Fibroblast of lung (primary cell): ENCODE measurements at places on chromosomes 11 and 22. TPM values are rescaled to one million over a fixed set of nuclear protein-coding genes. Genes with fewer than 3 reads are reported as not detected.

The MS4A12 gene
- total RNA-seq: not detected in 2 replicates

The STK33 gene
- 1.7 and 2.8 TPM in 2 replicates for total RNA-seq

The TMEM191C gene
- total RNA-seq: 0.51 and 2.6 TPM in 2 replicates

The LRP5 gene
- total RNA-seq: 20.8 and 22.0 TPM in 2 replicates

The OR8D1 gene
- not detected in 2 replicates for total RNA-seq

The OR52E1 gene
- total RNA-seq: not detected in 2 replicates

The SLC29A2 gene
- total RNA-seq: under 0.01 and 0.17 TPM in 2 replicates

The PGA5 gene
- 3.3 TPM in 1 of 2 replicates, not detected in the other for total RNA-seq

DNA sequence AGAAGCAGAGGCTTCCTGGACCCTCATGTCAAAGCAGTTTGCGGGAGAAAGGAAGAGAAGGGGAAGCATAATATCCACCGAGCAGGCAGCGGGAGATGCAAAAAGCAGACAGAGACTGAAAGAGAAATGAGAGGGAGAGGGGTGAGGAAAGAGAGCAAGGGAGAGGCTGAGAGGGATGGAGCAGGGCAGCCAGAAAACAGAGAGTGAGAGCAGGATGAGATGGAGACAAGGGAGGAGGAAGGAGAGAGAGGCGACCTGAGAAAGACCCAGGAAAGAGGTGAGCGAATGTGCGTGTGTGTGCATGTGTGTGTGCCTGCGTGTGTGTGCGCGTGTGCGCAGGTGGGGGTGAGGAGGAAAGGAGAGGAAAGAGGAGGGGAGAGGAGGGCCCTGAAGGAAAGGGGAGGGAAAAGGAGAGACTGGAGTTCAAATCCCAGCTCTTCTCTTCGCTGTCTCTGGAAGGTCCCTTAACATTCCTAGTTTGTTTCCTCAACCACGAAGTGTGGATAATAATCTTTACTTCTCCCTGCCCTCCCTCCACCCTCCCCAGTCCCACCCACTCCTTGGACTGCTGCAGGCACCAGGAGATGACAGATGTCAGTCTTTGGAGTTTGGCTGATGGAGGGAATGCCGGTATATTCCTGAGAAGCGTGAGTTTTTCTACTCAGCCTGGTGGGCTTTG is 67.9 kb downstream of the ISX start:
- H3K27ac ChIP-seq: no peak overlapping the region
- H3K4me1 ChIP-seq: no peaks in the 10 kb centered on the region
- H3K36me3 ChIP-seq: no peaks in the 10 kb centered on the region
- DNase-seq: no peak
- H3K27me3 ChIP-seq: no peaks in the 10 kb centered on the region

GRCh38 chr11:13772223-13773046 is 104.0 kb downstream of the FAR1 start:
- no peaks in the 10 kb centered on the region for H3K36me3 ChIP-seq
- DNase-seq: peak; percentile 77
- H3K27ac ChIP-seq: no peak overlapping the region
- no peaks in the 10 kb centered on the region for H3K4me1 ChIP-seq
- H3K4me3 ChIP-seq: no peak overlapping the region

GRCh38 chr11:16743478-16743877 is 5.0 kb downstream of the C11orf58 start:
- H3K36me3 ChIP-seq: peaks cover 3% of the 10 kb centered on the region
- H3K27ac ChIP-seq: no peak overlapping the region
- no peak for DNase-seq
- H3K4me1 ChIP-seq: no peaks in the 10 kb centered on the region
- no peaks in the 10 kb centered on the region for H3K27me3 ChIP-seq

GRCh38 chr11:86174101-86175046 is 70.2 kb upstream of the EED start:
- peaks cover 13% of the 10 kb centered on the region for H3K4me1 ChIP-seq
- H3K27ac ChIP-seq: peak overlapping the region; percentile 87
- no peaks in the 10 kb centered on the region for H3K36me3 ChIP-seq
- no peak overlapping the region for H3K4me3 ChIP-seq
- DNase-seq: peak; percentile 100
- no peaks in the 10 kb centered on the region for H3K27me3 ChIP-seq

DNA sequence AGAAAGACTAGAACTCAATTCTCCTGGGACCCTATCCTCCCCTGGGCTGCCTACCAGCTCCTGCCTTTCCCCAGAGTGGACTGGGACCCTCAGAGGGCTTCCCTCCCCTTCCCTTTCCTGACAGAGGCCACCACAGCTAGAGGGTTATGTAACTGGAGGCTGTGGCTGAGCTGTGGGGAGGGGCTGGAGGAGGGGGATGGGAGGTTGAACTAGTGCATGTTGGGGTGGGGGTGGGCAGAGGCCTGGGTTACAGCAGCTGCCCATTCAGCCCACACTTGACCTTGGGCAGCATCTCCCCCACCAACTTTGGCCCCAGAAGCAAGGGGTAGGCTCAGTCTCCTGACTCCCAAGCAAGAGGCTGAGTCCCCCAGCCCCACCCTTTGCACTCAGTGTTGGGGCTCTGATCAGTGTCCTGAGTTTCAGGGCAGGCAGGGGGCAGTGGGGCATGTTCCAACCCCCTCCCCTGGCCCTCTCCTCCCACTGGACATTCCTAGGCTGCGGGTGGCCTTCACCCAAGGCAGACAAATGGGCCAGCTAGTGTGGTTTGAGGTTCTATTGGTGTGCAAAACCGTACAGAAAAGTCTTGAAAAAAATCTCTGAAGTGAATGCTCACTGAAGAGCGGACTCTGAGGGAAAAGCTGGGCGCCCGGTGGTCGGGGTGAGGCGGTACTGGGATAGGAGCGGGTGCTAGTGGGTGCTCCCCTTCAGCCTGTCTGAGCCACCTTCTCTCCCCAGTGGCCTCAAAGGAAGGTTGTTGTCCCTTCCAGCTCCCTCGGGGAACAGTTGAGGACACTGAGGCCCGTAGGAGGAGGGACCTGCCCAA is 3.8 kb downstream of the KCNC1 start:
- H3K36me3 ChIP-seq: no peaks in the 10 kb centered on the region
- no peak overlapping the region for H3K4me3 ChIP-seq
- no peak for DNase-seq
- H3K4me1 ChIP-seq: no peaks in the 10 kb centered on the region
- H3K27me3 ChIP-seq: peaks cover 32% of the 10 kb centered on the region

- H3K27ac ChIP-seq: no peak overlapping the region
- H3K4me3 ChIP-seq: no peak overlapping the region
- H3K36me3 ChIP-seq: no peaks in the 10 kb centered on the region
- no peak for DNase-seq
- no peaks in the 10 kb centered on the region for H3K4me1 ChIP-seq
- H3K27me3 ChIP-seq: no peaks in the 10 kb centered on the region
These were observed 11.4 kb downstream of the IGSF9B start for GRCh38 chr11:133945087-133945974.

DNA sequence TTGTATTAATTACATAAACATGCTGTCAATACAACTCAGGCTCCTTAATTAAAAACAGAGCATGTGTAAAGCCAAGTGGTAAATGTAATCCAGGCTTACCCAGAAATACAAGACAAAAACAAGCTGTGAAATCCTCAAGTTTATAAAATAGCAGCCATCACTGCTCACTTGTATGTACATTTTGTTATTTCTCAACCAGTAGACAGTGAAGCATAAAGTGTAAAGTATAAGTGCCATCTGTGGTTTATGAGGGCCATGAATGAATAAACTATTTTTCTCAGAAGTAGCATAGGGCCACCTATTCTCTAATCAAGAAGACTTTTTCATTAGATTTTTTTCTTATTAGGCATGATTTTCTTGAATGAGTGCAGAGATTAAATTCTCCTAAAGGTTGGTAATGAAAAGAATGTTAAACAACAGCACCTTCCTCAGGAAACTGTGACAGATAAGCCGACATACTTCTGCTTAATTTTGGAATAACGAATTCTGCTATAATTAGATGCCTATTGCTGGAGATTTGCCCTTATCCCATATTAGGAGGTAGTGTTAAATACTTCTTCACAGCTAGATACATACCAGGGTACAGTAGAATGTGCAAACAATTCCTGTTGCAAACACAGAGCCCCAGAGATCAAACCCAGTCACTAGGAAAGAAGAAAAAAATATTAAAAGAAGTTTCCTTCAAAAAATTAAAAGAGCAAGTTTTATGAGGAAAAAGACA is 13.0 kb downstream of the SLC5A12 start:
- no peaks in the 10 kb centered on the region for H3K4me1 ChIP-seq
- H3K36me3 ChIP-seq: no peaks in the 10 kb centered on the region
- no peaks in the 10 kb centered on the region for H3K27me3 ChIP-seq
- no peak overlapping the region for H3K4me3 ChIP-seq
- DNase-seq: no peak
- H3K27ac ChIP-seq: no peak overlapping the region

GRCh38 chr11:34492806-34493414 is 20.7 kb downstream of the ELF5 start:
- DNase-seq: peak; percentile 48
- H3K27ac ChIP-seq: no peak overlapping the region
- peaks cover 8% of the 10 kb centered on the region for H3K27me3 ChIP-seq
- H3K4me3 ChIP-seq: no peak overlapping the region
- no peaks in the 10 kb centered on the region for H3K36me3 ChIP-seq

DNA sequence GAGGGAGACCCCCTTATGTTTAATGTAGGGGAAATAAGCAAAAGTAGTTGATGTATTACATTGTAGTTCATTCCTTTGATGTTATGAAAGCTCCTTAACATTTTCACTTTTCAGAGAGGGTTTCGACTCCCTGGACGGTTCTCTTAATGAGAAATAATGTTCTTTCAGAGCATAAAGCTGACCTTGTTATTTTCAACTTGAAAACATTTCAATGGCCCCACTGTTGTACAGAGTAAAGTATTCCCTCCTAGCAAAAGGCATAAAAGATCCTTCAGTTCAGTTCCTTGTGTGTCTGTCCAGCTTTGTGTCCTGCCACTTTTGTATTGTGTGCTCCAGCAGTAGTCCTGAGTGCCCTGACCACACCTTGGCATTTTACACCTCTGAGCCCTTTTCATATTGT is 63.9 kb downstream of the UVRAG start:
- H3K4me3 ChIP-seq: no peak overlapping the region
- H3K27ac ChIP-seq: no peak overlapping the region
- no peaks in the 10 kb centered on the region for H3K36me3 ChIP-seq

DNA sequence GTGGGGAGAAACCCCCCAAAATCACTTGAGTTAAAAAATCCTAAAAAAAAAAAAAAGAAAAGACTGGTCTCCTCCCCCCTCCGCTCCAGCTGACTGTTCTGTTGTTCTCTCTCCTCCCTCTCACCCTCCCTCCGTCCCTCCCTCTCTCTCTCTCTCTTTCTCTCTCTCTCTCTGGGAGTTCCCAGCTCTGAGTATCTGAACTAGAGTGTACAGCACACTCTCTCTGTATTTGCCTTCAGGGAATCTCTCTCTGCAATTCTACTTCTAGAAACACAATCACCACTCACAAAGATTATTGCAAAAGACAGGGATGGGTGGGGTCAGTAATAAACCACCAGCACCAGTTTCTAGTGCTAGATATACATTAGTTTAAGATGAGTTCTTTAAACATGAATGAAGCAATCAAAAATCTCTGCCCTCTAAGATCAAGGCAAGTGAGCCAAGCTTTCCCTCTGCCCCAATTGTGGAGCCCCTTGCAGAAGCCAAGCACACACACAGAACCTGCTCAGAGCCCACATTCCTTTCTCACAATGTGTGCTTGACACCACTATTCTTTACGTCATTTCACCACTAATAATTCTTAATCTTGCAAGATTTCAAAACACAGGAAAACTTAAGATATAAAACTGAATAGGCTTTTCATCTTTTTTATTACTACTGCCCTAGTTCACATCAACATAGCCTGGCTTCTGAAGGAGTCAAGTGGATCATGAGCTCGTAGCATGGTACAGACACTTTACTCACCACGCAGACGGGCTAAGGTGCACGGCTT is 133.5 kb downstream of the RBFOX2 start:
- no peaks in the 10 kb centered on the region for H3K36me3 ChIP-seq
- peak; percentile 72 for DNase-seq
- H3K4me1 ChIP-seq: peaks cover 20% of the 10 kb centered on the region
- no peaks in the 10 kb centered on the region for H3K27me3 ChIP-seq
- peak overlapping the region; percentile 21 for H3K4me3 ChIP-seq

DNA sequence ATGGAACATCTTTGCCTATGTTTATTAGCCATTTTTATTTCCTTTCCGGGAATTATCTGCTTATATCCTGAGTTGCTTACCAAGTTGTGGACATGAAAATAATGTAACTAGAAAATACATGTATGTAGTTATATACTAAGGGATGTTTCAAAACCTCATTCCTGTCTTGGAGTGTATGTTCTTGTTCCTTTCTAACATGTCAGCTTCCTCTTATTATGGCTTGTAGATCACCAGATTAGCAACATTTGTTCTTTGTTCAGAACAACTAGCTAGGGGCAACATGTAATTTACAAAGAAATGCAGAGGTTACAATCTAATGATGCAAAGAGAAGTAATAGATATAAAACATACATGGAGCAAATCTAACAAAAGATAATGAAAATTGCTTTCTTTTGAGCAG is 13.1 kb upstream of the TMEM123 start:
- no peak for DNase-seq
- peaks cover 7% of the 10 kb centered on the region for H3K4me1 ChIP-seq
- H3K27ac ChIP-seq: no peak overlapping the region

DNA sequence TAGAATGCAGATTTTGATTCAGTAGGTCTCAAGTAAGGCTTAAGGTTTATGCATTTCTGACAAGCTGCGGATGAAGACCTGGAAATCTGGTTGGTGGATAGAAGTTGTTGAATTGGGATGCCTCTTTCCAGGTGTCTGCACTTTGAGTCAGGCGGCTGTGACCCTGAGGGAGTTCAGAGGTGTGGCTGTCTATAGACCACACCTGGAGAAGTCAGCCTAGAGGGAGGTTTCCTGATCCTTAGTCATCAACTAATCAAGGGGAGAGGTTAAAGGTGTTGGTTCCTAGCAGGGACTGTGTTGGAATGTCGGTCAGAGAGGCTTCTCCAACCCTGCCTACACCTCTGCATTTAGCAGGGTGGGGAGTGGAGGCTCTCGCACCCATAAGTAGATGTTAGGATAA is 8.0 kb downstream of the GLB1L2 start:
- H3K4me1 ChIP-seq: no peaks in the 10 kb centered on the region
- DNase-seq: no peak
- H3K27ac ChIP-seq: no peak overlapping the region
- no peak overlapping the region for H3K4me3 ChIP-seq
- H3K36me3 ChIP-seq: no peaks in the 10 kb centered on the region

- H3K36me3 ChIP-seq: no peaks in the 10 kb centered on the region
- no peaks in the 10 kb centered on the region for H3K27me3 ChIP-seq
These were observed 134.9 kb downstream of the RCN1 start for GRCh38 chr11:32225571-32226285.

GRCh38 chr22:36104988-36105387 is 55.6 kb downstream of the APOL3 start:
- H3K27me3 ChIP-seq: no peaks in the 10 kb centered on the region
- peak; percentile 33 for DNase-seq
- H3K27ac ChIP-seq: no peak overlapping the region
- H3K4me3 ChIP-seq: no peak overlapping the region
